ENCODE measurements at places on chromosomes 6 and 20. TPM values are rescaled to one million over a fixed set of nuclear protein-coding genes. Genes with fewer than 3 reads are reported as not detected.

- H3K27me3 ChIP-seq = no peaks in the 10 kb centered on the region
- H3K36me3 ChIP-seq = no peaks in the 10 kb centered on the region
- H3K4me1 ChIP-seq = peaks cover 38% of the 10 kb centered on the region
These were observed 2.9 kb downstream of the GMPR start for GRCh38 chr6:16241321-16241689.

GRCh38 chr6:64786736-64787135 is 920.3 kb downstream of the EYS start:
- no peak for DNase-seq
- no peaks in the 10 kb centered on the region for H3K27me3 ChIP-seq
- no peaks in the 10 kb centered on the region for H3K4me1 ChIP-seq
- no peak overlapping the region for H3K27ac ChIP-seq

HLA-DQA2 gene
- total RNA-seq = 68.0 TPM

DNA sequence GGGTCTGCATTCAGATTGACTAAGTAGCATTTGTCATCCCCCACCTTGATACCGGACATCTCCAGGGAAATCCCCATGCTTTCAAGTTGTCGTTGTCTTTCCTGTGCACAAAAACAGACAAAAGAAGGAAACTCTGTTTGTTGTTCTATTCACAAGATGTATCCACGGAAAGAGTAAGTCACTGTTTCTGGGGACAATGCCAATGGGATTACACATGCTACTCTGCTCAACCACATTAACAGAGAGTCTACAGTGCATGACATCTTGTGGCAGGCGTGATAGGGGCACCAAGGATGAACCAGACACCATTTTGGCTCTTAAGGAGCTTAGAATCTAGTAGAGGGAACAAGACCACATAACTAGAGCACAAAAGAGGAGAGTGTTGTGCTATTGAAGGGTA is 124.4 kb upstream of the NUP153 start:
- H3K27me3 ChIP-seq = no peaks in the 10 kb centered on the region
- peaks cover 74% of the 10 kb centered on the region for H3K36me3 ChIP-seq
- H3K4me1 ChIP-seq = no peaks in the 10 kb centered on the region
- H3K27ac ChIP-seq = no peak overlapping the region
- DNase-seq = no peak

KIF25 gene
- 0.56 TPM for total RNA-seq

- no peaks in the 10 kb centered on the region for H3K4me1 ChIP-seq
- no peaks in the 10 kb centered on the region for H3K36me3 ChIP-seq
- H3K27me3 ChIP-seq = no peaks in the 10 kb centered on the region
- no peak for DNase-seq
These were observed 451.8 kb downstream of the HACE1 start for GRCh38 chr6:104407957-104408356.

GRCh38 chr20:44041001-44041400 is 126.3 kb downstream of the TOX2 start:
- no peak overlapping the region for H3K4me3 ChIP-seq
- no peaks in the 10 kb centered on the region for H3K27me3 ChIP-seq
- no peak overlapping the region for H3K27ac ChIP-seq
- no peak for DNase-seq
- no peaks in the 10 kb centered on the region for H3K36me3 ChIP-seq

PTPN1 gene
- 78.2 TPM for total RNA-seq

- H3K27me3 ChIP-seq = no peaks in the 10 kb centered on the region
- H3K36me3 ChIP-seq = no peaks in the 10 kb centered on the region
- no peak for DNase-seq
- H3K27ac ChIP-seq = no peak overlapping the region
These were observed 18.4 kb downstream of the POPDC3 start for GRCh38 chr6:105161421-105161820.

GRM4 gene
- total RNA-seq = not detected

- no peak for DNase-seq
- H3K4me1 ChIP-seq = no peaks in the 10 kb centered on the region
- H3K27ac ChIP-seq = no peak overlapping the region
- H3K36me3 ChIP-seq = no peaks in the 10 kb centered on the region
- no peak overlapping the region for H3K4me3 ChIP-seq
- no peaks in the 10 kb centered on the region for H3K27me3 ChIP-seq
These were observed 550.2 kb downstream of the ADGRB3 start for GRCh38 chr6:69185276-69185675.

RUNX2 gene
- total RNA-seq = 3.7 TPM

DNA sequence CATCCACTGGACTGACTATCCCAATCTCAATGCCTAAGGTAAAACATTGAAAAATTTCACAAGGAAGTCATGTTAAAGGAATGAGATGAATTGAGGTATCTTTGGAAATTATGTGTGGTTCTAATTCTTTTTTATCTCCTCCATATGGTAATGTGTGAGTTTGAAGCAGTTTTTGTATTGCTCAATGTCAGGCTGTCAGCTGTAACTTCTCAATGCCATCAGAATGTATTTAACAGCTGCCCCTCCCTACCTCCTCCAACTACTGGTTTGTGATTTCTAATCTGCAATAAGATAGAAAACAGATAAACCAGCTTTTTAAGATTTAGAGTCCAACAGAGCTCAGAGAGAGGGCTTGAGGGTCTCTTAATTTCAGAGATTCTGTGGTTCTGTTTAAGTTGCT is 1005.8 kb upstream of the ADGRB3 start:
- H3K4me3 ChIP-seq = no peak overlapping the region
- no peaks in the 10 kb centered on the region for H3K36me3 ChIP-seq
- H3K27ac ChIP-seq = no peak overlapping the region
- H3K4me1 ChIP-seq = no peaks in the 10 kb centered on the region
- no peaks in the 10 kb centered on the region for H3K27me3 ChIP-seq

DNA sequence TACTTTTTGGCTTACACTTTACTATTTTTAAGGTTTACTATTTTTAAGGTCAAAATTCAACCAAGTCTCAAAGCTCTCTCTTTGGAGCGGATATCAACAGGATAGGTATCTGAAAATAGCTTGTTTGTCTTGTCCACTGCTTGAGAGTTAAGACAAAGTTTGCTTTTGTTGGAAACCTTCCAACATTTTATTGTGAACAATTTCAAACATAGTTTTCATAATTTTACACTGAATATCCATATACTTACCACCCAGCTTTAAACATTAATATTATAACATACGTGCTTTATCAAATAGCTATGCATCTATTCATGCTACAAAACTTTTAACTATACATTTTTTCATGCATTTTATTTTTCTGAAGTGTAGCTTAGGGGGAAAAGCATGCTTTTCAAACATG is 109.9 kb downstream of the FYN start:
- DNase-seq = no peak
- no peaks in the 10 kb centered on the region for H3K36me3 ChIP-seq
- no peaks in the 10 kb centered on the region for H3K27me3 ChIP-seq
- no peak overlapping the region for H3K27ac ChIP-seq

- no peak for DNase-seq
- H3K4me1 ChIP-seq = peaks cover 5% of the 10 kb centered on the region
- no peaks in the 10 kb centered on the region for H3K36me3 ChIP-seq
- H3K27ac ChIP-seq = no peak overlapping the region
- no peaks in the 10 kb centered on the region for H3K27me3 ChIP-seq
- H3K4me3 ChIP-seq = no peak overlapping the region
These were observed 17.0 kb upstream of the ZNF318 start for GRCh38 chr6:43386492-43386891.

GRCh38 chr6:38646166-38646878 is 6.6 kb upstream of the BTBD9 start:
- H3K4me1 ChIP-seq = peaks cover 9% of the 10 kb centered on the region
- H3K36me3 ChIP-seq = no peaks in the 10 kb centered on the region
- H3K27ac ChIP-seq = no peak overlapping the region
- no peak for DNase-seq
- H3K27me3 ChIP-seq = no peaks in the 10 kb centered on the region

GRCh38 chr20:58366866-58367265 is 22.2 kb upstream of the VAPB start:
- no peaks in the 10 kb centered on the region for H3K27me3 ChIP-seq
- H3K36me3 ChIP-seq = peaks cover 26% of the 10 kb centered on the region
- no peak overlapping the region for H3K27ac ChIP-seq
- DNase-seq = no peak
- no peak overlapping the region for H3K4me3 ChIP-seq

DNA sequence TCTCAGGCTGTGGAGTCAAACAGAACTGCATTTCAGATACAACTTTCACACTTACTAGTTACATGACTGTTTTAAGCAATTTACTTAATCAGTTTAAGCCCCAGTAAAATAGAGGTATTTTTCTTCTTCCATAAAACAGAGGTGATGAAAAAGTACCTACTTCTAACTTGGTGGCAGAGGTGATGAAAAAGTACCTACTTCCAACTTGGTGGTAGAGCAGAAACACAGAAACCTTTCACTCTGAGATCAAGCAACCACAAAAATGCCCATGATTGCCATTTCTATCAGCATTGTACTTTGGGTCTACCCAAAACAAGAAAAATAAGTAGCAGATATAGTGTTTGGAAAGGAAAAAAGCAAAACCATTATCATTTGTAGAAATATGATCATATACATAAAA is 148.7 kb downstream of the OPRM1 start:
- H3K4me1 ChIP-seq = no peaks in the 10 kb centered on the region
- no peak overlapping the region for H3K4me3 ChIP-seq
- no peaks in the 10 kb centered on the region for H3K27me3 ChIP-seq
- H3K36me3 ChIP-seq = no peaks in the 10 kb centered on the region
- H3K27ac ChIP-seq = no peak overlapping the region
- no peak for DNase-seq

SOBP gene
- total RNA-seq = 6.9 TPM

FOXQ1 gene
- 7.5 TPM for total RNA-seq

DNA sequence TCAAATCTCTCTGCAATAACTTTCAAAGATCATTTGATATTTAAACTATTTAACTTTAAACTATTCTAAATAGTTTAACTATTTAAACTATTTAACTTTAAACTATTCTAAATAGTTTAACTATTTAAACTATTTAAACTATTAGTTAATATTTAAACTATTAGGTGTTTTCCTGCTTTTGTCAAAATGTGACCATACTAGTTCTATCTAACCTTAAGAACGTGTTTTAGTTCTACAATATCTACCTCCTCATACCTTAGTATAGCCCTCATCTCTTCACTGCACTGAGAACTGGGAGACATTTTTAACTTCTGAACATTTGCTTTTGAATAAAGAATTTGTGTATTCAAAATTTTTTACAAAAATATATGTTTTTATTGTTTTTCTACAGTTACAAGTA is 429.1 kb downstream of the ADGRB3 start:
- no peaks in the 10 kb centered on the region for H3K27me3 ChIP-seq
- DNase-seq = no peak
- H3K36me3 ChIP-seq = no peaks in the 10 kb centered on the region
- no peaks in the 10 kb centered on the region for H3K4me1 ChIP-seq
- no peak overlapping the region for H3K27ac ChIP-seq

GSTA3 gene
- total RNA-seq = 2.1 TPM

DNA sequence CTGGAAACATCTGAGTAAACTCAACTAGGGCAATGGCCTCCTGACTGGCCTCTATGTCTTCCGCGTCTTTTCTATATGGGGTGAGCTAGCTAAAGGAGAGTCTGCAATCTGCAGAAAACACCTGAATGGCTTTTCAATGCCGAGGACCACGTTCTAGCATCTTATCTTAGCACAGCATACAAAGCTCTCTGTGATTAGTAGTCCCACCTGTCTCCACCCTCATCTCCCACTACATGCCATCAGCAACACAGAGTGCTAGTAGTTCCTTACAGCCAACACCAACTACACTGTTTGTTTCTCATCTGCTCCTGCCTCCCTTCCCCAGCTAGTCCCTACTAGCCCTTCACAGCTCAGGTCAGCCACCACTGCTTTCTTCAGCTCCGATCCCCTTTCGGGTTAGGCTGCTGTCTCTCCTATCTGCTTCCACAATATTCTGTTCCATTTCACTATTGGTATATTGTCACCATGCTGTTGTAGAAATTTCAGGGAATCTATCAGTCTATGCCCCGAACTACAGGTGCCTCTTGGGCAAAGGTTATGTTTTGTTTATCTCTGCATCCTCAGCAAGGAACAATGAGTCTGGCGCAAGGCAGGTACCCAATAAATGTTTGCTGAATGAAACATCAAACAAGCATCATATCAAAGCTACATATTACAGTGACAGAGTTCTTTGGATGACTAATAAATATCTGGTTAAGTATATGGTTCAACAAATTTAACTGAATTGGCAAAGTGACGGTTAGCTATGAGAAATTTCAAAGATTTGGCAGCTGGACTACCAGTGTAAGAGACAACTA is 12.2 kb downstream of the LYRM4 start:
- no peaks in the 10 kb centered on the region for H3K4me1 ChIP-seq
- H3K27ac ChIP-seq = no peak overlapping the region
- H3K4me3 ChIP-seq = no peak overlapping the region

DNA sequence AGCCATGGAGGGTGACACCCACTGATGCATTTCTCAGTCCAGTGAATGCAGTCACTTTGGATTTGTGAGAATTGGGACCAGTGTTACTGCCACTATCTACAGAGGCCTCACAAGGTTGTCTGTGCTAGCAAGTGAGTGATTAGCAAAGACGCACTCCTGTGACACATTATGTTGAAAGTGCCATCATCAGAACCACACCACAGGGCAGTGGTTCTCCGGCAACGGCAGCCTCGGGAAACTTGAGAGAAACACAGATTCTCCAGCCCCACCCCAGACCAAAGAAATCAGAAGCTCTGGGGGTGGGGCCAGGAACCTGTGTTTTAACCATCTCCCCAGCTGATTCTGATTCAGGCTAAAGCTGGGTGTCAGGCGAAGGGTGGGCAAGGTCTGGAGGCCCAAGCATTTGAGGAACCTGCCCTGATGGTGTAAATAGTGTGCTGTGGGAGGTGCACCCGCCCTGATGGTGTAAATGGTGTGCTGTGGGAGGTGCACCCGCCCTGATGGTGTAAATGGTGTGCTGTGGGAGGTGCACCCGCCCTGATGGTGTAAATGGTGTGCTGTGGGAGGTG is 39.9 kb downstream of the TMEM242 start:
- H3K27ac ChIP-seq = no peak overlapping the region
- no peaks in the 10 kb centered on the region for H3K4me1 ChIP-seq
- no peak for DNase-seq

MATN4 gene
- total RNA-seq = not detected

TDRD6 gene
- 0.47 TPM for total RNA-seq

MCCD1 gene
- total RNA-seq = not detected

DNA sequence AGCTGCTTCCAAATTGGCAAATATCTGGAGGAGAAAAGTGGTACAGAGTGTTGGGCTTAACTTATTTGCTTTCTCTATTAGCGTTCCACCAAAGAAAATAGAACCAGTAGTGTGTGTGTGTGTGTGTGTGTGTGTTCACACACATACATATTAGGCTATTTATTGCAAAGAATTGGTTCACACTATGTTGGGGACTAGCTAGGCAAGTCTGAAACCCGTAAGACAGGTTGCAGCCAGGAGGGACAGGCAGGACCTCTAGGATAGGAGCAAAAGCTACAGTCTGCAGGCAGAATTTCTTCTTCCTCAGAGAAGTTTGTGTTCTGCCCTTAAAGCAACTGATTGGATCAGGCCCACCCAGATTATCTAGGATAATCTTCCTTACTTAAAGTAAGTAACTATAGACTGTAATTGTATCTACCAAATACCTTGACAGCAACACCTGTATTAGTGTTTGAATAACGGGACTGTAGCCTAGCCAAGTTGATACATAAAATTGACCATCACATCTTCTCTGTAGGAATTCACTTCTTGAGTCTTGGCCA is 12.8 kb downstream of the KCTD20 start:
- H3K36me3 ChIP-seq = peaks cover 15% of the 10 kb centered on the region
- H3K27ac ChIP-seq = no peak overlapping the region
- no peaks in the 10 kb centered on the region for H3K27me3 ChIP-seq
- H3K4me1 ChIP-seq = peaks cover 7% of the 10 kb centered on the region

GRCh38 chr20:9555781-9556180 is 41.4 kb downstream of the LAMP5 start:
- no peak for DNase-seq
- no peaks in the 10 kb centered on the region for H3K36me3 ChIP-seq
- H3K27ac ChIP-seq = no peak overlapping the region
- H3K4me3 ChIP-seq = no peak overlapping the region
- no peaks in the 10 kb centered on the region for H3K4me1 ChIP-seq
